ENCODE measurements at places on chromosomes 5 and 9.

GRCh38 chr9:34459941-34460340 is 1.3 kb downstream of the DNAI1 start:
- DNase-seq, result no peak

GRCh38 chr5:172175263-172175719 is 12.7 kb downstream of the STK10 start:
- DNase-seq, result no peak

- DNase-seq, result peak; percentile 30
These were observed 176.9 kb upstream of the WWC1 start for GRCh38 chr5:168114444-168115017.

GRCh38 chr5:59125011-59125961 is 542.4 kb downstream of the RAB3C start:
- no peak for DNase-seq

DNA sequence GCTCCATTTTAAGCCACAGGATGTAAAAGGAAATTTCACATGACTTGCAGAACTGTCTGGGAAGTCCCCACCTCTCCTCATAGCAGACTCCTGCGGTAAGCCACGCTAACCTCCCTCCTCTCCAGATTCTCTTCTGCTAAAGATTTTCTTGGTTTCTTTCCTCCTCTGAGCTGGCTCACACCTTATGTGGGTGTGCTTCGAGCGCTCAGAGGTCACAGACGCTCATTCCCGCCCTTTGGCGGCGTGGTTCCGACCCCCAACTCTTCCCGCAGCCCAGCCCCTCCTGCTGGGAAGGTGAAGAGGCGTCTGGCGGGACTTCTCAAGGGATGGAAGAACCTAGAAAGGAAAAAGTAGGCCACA is 32.9 kb upstream of the CDK20 start:
- no peak for DNase-seq

DNA sequence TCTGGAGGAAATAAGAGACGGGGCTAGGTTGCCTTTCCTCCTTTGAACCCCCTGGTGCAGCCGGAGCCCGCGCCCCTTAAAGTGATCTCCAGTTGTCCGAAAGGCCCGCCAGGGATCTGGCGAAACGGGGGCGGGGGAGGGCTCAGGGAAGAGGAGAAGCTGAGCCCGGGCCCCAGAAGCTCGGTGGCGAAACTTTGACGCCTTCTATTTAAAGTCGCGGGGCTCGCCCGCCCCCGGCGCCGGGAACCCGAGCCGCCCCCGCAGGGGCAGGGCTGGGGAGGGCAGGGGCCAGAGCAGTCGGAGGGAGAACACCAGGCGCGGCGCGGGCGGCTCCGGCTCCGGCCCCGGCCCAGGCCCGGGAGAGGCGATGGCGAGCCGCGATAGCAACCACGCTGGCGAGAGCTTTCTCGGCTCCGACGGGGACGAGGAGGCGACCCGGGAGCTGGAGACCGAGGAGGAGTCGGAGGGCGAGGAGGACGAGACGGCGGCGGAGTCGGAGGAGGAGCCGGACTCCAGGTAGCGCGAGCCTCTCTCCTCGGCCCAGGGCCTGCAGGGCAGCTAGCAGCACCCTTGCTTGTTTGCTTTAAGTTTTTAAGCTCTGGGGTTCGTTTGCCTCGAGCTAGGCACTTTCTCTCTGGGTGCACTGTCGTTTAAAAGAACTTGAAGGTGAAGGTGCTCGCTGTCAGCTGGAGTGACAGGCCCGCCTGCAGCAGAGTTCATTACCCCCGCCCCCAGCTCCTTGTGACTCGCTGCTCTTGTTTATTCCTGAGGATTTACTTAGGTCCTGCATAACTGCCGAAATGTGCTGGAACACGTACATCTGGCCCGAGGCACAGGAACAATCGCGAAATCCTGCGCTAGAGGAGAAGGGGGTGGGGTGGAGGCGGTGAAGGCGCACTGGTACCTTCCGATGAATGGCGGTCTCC is at the start of gene CMYA5:
TSS of gene CMYA5 (plus strand) at position 296 of the 926 bp plus-strand sequence. CDS start at position 368, 72 bp downstream.
- DNase-seq, result no peak

GRCh38 chr5:133145436-133146170 is 93.8 kb downstream of the HSPA4 start:
- DNase-seq, result no peak

GRCh38 chr9:111039231-111039906 is 1.1 kb upstream of the LPAR1 start:
- no peak for DNase-seq

- DNase-seq, result no peak
These were observed 10.6 kb upstream of the UBAP2 start for GRCh38 chr9:34059281-34059680.

DNA sequence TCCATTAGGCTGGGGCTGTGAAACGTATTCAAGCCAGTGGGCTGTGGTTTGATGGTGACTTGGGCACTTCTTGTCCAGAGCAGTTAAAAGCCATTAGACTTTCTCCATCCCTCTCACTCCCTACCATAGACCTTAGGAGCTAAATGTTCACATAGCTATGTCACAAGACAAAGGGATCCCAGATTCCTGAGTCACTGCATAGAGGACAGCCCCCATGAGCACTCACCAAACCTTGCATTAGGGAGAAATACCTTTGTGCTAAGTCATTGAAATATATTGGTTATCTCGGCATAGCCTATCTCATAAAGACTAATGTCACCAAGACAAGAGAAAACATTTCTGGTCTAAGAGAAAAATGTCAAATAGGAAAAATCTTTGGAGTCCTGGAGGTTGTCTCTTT is 104.3 kb downstream of the TRPM6 start:
- DNase-seq, result no peak

DNA sequence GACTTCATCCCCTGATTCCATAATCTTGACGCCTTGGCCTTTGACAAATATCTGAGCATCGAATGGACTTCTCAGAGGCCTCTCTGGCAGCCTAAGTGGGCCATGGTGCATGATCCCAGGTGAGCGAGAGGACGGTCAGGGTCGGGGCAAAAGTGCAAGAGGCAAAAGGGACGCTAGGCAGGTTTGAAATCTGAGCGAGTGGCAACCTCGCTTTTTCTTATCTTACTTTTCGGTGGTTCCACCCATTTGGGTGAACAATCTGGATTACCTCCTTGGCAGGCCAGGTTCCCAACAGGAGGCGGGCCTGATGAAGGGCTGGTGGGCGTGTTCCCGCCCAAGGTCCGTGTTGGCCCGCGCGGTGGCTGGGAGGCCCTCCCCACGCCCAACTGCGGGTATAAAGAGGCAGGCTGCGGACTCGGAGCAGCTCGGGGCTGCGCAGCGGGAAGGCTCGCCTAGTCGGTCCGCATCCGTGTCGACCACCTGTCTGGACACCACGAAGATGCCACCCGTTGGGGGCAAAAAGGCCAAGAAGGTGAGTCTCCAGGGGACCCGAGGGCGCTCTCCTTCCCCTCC is at the start of gene BHMT:
TSS of gene BHMT (plus strand) at position 423 of the 573 bp plus-strand sequence. CDS start at position 500, 77 bp downstream.
- no peak for DNase-seq

- no peak for DNase-seq
These were observed 4.1 kb downstream of the NR6A1 start for GRCh38 chr9:124766815-124767554.

All from NCI-H524 treated with DMSO at 0.1 percent for 48 hours (cell line).